ENCODE measurements at places on chromosomes 2 and 18. TPM values are rescaled to one million over a fixed set of nuclear protein-coding genes. Genes with fewer than 3 reads are reported as not detected.

Gene KLF11
- total RNA-seq = 6.1 TPM

Gene FBXO41
- total RNA-seq = 0.92 TPM

Gene SCN2A
- 0.04 TPM for total RNA-seq

GRCh38 chr18:61954096-61954746, 61.4 kb upstream of the RNF152 start:
- no peak for ATAC-seq

GRCh38 chr18:71707400-71707799, 836.7 kb downstream of the CBLN2 start:
- ATAC-seq = no peak

- no peak for ATAC-seq
Measured at GRCh38 chr2:201806442-201807170, at the start of gene CDK15. CDK15 (plus strand) TSS chr2:201806537; CDS start chr2:201806665, 128 bp downstream.

- peak; percentile 59 for ATAC-seq
Measured at GRCh38 chr2:201116115-201116958, at the start of gene CFLAR. CFLAR (plus strand) TSS chr2:201116164; CDS start chr2:201129866, 13,702 bp downstream.

Data from esophagus mucosa (tissue), 1 donor.